Stimulated activated CD4-positive, alpha-beta T cell treated with anti-CD3 and anti-CD28 coated beads, Interleukin-4, amount 100 ng/mL, for 4 hours (primary cell): ENCODE measurements at places on chromosomes 11 and 22.

DNA sequence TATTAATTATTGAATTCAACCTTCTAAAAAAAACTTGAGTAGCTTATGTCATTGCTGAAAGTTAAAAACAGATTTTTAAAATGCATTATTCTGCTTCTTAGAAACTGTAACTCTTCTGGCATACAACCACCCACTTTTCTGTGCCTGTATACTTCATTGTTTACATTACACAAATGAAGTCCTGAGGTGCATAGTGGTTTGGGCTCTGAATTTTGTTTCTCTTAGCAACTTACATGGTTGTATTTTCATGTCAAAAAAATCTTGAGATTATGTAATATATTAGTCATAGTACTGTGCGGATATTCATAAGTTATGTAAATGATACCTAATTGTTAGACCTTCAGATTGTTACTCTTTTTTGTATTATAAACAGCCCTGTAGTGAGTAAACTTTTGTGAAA, 12.2 kb downstream of the SC5D start:
- DNase-seq: no peak

DNA sequence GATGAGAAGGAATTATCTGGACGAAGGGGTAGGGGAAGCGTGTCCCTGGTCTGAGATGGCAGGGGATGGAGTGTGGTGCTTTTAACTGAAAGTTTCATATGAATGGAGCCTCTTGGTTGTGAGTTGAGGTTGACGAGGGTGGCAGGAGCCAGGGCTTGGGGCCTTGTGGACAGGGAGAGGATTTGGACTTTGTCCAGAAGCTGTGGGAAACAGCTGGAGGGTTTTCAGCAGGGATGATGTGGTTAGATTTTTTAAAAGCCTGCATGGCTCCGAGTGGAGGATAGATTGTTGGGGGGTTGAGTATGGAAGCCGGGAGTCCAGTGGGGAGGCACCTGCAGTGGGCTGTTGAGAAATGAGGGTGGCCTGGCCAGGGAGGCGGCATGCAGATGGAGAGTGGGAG, 24.8 kb downstream of the MYO7A start:
- DNase-seq: no peak

DNA sequence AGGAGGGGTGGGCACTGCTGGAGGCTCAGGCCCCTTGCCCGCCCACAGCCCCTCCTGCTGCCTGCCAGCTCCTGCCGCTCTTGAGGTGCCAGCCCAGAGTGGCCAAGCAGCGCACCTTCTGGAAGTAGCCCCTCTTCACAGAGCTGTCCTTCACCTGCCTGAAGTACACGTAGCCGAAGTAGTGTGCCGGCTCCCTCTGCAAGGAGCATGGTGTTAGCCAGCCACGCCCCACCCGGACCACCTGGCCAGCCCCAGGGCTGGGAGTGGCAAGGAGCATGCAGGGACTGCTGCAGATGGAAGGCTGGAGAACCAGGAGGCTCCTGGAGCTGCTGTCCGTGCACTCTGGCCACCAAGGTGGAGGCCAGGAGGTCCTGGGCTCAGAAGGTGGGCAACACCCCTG, 9.6 kb downstream of the DENND6B start:
- no peak for DNase-seq

DNA sequence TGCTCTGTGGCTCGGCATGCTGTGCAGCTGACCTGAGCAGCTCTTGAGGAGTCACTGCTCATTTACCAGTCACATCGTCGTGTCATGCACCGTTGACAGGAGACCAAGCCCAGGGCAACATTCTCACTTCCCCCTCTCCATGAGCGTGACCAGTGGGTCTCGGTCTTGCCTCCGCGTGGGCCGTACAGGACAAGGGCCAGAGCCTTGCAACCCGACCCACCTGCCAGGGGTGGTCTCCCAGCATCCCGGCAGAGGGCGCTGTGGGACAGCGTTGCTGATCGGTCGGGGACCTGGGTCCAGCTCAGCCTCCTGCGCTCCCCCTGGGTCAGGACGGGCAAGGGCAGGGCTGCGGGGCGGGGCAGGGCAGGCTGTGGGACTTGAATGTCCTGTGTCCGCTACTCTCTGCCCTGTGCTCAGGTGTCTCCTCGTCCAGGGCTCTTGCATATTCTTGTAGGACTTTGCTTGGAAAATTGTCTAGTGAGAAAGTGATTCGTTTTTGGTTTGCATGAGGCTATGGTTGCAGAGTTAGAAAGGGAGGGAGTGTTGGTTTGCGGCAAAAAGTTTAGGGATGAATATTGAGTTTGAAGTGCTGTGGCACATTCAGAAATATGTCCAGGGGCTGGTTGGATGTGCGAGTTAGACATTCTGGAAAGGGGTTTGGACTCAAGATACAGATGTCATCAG, 16.2 kb downstream of the EIF4G2 start:
- DNase-seq: peak; percentile 84

DNA sequence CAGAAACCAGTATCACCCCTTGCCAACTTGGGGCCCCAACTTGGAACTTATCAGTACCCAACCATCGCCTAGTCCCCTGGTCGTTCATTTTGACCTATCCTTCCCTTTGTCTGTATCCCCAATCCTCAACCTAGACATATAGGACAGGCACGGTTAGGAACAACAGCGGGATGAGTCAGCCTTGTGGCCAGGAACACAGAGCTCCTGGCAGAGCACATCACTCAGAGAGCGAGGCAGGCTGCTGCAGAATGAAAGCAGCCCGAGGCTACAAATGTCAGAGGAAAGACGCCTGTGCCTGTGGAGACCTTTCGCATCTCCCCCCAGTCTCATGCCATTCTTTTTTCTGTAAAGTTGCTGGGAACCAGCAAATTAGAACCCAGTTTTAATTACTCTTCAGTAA, 14.6 kb downstream of the DKK3 start:
- no peak for DNase-seq

DNA sequence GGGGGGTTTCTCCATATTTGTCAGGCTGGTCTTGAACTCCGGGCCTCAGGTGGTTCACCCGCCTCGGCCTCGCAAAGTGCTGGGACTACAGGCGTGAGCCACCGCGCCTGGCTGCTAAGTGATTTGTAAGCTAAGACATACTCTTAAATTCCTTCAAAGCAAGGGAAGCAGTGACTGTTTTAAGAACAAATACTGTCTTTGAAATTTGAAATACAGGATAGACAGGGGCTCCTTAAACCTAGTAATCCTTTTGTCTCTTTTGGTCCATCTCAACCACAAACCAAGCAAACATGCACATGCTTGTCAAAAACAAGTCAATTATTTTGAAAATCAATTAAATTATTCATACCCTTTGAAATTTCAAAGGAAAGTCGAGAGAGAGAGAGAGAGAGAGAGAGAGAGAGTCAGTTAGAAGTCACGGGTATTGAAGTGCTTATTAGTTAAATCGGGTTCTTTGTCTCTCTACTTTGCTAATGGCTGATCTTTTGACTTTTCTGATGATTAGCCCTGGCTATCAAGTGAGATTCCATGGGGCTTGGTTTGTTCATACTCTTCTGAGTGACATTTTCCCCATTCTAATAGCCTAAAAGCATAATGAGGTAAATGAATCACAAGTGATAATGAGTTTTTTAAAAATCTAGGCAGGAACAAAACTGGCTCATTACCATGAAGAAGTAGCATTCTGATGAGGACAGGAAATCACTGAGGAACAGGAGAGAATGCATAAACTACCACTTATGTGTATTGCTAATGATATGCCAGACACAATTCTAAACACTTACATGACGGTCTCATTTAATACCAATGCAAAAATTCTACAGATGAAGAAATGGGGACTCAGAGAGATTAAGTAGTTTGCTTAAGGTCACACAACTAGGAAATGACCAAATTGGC, 48.0 kb downstream of the MCHR1 start:
- no peak for DNase-seq

DNA sequence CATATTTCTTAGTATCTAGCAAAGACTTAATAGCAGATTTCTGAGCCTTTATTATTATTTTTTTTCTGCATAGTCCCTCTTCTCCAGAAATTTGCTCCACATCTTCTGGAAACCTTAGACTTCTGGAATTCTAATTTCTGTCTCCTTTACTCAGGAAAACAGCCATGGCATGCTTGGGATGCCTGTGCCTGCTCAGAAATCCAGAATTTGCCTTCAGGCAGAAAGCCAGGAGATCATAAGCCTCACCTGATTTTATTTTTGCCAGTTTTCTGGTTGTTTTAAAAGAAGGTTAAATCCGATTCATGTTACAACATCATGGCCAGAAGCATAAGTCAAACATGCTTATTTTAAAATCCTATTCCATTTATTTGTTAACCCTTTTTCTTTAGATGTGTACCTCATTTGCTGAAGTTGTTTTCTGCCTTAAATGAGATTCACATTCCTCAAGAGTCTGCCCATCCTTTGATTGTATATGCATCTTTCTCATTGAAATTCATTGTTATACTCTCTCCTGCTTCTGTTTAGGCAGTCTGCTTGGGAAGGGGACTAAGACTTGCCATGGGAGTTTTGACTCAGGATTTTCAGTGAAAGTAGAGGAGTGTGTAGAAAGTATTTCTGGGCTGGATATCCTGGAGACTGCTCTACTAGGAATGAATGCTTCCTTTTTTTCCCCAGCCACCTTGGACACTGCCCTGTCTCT, 37.1 kb downstream of the SIK2 start:
- DNase-seq: no peak

GRCh38 chr11:10858439-10859325, 829 bp upstream of the ZBED5 start:
- peak; percentile 37 for DNase-seq

GRCh38 chr22:11627798-11628650, 3900.0 kb upstream of the OR11H1 start:
- no peak for DNase-seq

GRCh38 chr11:88536616-88537265, 199.2 kb upstream of the CTSC start:
- no peak for DNase-seq

DNA sequence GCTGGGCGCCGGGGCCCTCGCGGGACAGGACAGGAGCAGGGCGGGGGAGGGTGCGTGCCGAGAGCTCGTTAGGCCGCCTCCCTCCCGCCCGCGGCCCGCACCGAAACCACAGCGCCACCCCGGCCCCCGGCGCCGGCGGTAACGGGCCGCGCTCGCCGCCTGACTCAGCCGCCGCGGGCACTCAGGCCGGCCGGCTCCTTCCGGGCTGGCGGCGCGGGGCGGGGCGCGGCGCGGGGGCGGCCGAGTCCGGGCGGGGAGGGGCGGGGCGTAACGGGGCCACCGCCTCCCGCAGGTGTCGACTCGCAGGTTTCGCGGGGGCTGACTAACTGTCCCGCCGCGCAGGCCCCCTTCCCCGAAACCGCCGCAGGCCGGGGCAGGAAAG, at the start of gene AP5B1:
Gene AP5B1, minus strand, starts transcription at position 207 of the 382 bp plus-strand sequence. CDS start 385 bp downstream, outside the sequence.
- DNase-seq: peak; percentile 77

DNA sequence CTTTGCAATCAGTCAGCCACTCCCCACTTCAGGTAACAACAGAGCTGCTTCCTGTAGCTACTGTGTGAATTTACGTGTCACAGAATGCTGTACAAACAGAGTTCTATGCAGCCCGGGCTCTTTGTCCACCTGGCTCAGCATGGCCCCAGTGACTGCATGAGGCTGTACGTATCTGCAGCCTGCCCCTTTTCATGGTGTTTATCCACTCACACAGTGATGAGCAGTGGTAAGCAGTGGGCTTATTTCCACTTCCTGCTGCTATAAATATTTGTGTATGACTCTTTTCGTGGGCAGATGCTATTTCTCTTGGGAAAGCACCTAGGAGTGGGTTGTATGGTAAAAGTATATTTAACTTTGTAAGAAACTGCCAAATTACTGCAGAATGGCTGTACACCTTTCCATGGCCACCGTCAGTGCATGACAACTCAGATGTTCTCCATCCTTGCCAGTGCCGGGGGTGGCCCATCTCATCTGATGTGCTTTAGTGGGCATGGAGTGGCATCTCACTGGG, 43.3 kb downstream of the MYEOV start:
- DNase-seq: peak; percentile 45

DNA sequence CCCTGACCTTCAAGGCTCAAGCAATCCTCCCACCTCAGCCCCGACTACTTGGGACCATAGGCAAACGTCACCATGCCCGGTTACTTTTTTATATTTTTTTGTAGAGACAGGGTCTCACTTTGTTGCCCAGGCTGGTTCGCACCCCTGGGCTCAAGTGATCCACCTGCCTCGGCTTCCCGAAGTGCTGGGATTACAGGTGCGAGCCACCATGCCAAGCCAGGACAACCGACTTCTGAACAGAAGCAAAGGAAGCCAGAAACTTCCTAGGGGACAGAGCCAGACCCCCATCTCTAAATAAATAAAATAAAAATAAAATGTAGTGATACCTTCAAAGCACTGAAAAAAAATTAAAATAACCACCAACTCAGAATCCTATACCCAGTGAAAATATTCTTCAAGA, 26.4 kb downstream of the C11orf58 start:
- DNase-seq: no peak

GRCh38 chr11:67290801-67291200, 1.7 kb downstream of the ANKRD13D start:
- no peak for DNase-seq

GRCh38 chr11:72719144-72719543, 33.1 kb downstream of the ARAP1 start:
- DNase-seq: no peak

GRCh38 chr11:33613404-33613803, 87.2 kb downstream of the C11orf91 start:
- no peak for DNase-seq

DNA sequence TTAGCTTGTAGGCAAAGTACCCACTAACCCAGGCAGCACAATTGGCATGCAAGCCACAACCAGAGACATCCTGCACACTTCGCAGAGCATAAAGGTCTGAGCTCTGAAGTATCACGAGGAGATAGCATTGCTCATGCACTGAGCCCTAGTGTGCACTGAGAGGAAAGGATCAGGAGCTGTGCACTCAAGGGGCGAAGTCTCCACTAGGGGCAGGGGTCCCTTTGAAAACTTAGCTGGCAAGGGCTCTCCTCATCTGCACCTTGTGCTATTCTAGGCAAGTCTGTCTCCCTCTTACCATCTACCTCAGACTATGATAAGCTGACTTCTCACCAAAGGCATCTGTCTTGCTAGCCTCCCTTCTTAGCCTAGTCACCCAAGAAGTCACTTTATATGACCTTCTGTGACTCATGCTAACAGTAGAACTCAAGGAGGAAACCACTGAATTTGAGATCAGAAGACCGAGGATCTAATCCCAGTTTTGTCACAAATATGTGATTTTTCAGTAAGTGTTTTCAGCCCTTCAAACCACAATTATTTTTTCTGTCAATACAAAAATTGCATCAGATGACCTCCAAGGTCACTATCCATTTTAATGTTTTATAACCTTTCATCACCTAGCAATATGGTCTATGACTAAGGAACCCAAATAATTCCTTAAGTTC, 1078.0 kb downstream of the NTM start:
- DNase-seq: no peak

- no peak for DNase-seq
Observed at GRCh38 chr11:57325735-57326048, 940 bp upstream of the TNKS1BP1 start.
